ENCODE measurements at places on chromosomes 2 and 18.

- no peak for DNase-seq
These were observed 533 bp downstream of the HPCAL1 start for GRCh38 chr2:10303181-10303693.

GRCh38 chr2:71494523-71495155, 41.3 kb downstream of the DYSF start:
- no peak for DNase-seq

DNA sequence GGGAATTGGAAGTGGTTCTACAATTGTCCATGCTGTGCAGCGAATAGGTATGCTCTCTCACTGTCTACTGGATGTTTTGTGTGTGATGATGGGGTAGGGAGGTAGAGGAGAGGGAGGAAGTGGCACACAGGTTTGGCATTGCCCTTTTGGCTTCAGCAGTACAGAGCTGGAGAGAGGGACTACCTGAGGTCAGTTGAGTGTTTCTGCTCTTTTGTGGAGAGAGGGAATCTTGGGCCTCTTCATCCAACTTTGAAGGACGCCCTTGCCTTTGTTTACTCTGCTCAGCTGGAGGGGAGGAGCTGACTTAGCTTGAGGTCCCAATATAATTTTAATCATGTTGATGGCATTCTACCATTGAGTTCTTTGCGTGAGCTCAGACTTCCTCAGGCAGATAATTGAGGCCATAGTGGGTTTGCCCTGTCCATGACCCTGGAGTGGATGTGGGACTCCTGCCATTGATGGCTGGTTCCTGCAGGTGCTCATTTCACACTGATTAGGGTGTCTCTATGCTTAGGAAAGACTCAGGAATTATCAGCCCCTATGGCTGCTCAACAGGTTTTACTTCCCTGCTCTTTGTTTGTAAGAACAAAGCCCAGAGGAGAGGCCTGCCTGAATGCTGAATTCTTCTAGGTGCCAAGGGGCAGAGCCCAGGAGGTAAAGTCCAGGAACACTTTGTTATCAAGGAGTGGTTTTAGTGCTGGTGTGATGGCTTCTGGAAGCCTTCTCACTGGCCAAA, 7.2 kb downstream of the RPIA start:
- no peak for DNase-seq

DNA sequence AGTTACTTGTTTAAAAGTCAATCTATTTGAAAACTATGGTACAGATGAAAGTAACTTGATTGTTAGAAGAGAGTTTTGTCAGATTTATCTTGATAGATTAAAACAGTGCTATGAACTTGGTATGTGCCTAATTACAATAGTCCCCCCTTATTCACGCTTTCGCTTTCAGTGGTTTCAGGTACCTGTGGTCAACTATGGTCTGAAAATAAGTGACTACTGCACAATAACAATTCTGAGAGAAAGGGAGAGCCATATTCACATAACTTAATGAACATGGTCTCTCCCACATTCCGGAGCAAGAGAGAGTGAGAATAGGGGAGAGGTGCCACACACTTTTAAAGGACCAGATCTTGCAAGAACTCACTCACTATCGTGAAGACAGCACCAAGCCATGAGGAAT, 13.2 kb upstream of the MAP4K4 start:
- no peak for DNase-seq

GRCh38 chr2:6290217-6291015, 575.3 kb downstream of the CMPK2 start:
- no peak for DNase-seq

DNA sequence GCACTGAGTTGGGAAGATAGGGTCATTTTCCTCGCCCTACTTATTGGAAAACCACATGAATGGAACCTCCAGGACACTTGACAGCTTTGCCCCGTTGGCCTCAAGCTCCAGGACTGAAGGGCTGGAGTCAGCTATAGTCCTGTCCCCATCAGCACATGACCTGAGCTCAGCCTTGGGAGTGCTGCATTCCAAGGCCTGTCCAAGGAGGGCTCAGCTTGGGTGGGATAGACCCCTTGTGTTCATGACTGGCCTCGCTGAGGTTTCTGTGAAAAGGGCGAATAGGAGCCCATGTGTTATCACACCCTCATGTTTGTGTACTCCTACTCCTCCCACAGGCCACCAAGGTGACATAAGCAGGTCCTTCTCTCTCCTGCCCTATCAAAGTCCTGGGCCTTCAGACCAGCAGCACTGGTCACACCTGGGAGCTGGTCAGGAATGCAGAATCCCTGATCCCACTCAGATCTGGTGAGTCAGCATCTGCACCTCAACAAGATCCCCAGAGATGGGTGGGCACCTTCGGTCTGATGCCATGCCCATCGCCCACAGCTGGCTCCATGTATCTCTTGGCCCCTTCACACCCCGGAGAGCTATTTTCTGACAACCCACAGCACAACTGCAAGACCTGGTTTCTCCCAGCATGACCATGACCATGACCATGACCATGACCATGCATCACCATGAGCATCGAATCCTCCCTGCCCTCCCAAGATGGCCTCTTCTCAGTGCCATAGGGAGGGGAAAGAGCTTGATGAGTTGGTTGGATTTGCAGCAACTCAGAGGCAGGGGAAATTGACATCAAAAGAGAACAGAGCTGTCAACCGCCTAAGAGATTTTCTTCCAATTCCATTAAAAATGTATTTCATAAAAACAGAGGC, 83.0 kb upstream of the RAB6C start:
- DNase-seq: no peak

DNA sequence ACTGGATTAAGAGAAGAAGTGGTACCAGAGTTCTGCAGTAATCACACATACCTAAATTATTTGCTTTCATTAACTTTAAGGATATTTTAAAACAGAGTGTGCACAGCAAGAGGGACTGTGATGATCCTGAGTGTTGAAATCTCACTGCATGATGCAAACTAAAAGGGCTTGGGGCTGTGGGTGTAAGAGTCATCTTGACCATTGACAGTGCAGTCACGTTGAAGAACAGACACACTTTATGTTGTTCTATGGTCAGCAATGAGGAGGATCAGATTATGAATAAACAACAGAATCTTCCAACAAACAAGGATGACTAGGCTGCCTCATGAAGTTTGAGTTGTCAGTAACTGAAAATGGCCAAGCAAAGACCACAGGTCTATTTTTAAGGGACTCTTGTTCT, 87.2 kb upstream of the GALNT5 start:
- DNase-seq: no peak

GRCh38 chr2:112870841-112871835, 34.6 kb upstream of the IL1B start:
- DNase-seq: no peak

- DNase-seq: no peak
These were observed 44.9 kb upstream of the LONRF2 start for GRCh38 chr2:100367163-100367562.

GRCh38 chr2:110655701-110656100, 22.2 kb downstream of the BUB1 start:
- DNase-seq: no peak

DNA sequence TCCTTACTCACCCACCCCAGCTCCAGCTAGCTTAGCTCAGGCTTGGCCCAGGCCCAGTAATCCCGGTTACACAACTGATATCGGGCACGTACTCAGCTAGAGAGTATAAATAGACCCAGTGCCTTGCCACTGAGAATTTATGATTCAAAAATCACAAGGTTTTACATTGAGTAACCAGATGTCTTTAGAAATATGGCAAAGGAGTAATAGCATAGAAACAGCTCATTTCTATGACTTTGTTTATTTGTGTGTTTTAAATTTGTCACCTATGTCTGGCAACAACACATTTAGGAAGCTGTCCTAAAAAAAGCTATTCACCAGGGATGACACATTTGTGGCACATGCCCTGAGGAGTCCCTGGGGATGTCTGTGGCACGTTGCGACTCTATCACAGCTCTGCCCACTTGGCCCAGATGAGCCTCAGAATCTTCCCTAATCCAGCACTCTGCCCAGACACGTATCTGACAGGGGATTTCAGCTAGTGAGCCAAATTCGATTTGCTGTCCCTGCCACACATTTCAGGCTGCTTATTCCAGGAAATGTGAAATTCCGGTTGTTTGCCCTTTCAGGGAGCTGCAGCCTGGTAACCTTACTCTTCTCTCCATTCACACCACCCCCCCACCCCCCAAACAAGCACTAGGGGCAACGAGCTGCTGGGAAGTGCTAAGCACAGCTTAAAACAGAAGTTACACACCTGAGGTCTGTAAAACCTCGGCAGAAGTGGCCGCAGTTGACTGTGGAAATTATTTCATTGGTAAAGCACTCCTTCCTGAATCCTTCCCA, 85.4 kb upstream of the ZCCHC2 start:
- DNase-seq: no peak

DNA sequence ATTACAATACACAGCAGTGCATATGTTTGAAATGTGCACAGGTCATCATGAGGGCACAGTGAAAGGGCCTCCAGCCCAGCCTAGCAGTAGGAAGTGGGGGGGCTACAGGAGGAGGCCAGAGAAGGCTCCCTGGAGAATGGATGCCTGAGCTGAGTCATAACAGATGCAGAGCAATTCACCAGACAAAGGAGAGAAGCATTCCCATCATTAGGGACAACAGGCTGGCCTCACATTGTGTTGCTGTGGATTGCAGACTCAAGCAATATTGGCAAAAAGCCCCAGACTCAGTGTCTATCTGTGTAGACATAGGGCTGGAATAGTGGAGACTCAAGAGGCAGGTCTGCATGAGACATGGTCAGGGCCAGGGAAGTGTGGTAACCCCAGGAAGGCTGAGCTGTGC, 329.9 kb downstream of the DLGAP1 start:
- DNase-seq: no peak

Measured in CD8-positive, alpha-beta T cell (primary cell).